ENCODE measurements at places on chromosomes 11 and 22. TPM values are rescaled to one million over a fixed set of nuclear protein-coding genes. Genes with fewer than 3 reads are reported as not detected.

Gene MPEG1
- total RNA-seq, result not detected

Gene CDKN1C
- 0.24 TPM for total RNA-seq

Gene BTBD18
- not detected for total RNA-seq

DNA sequence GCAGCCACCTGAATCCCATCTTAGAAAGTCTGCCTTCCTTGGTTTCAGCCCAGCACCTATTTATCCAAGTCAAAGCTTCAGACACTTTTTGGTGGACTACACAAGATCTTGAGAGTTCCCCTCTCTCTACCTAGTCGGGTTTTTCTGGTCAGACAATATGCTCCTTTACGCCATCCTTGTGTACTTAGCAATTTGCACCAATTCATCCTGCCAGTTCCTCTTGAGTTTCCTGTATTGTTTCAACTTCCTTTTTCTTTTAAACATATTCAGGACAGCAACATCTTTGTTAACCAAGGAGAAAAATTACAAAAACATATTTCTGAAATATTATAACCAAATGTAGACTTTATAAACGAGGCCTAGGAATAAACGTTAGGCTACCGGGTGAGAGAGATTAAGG lies 368.2 kb upstream of the CADM1 start:
- H3K27ac ChIP-seq, result no peak overlapping the region
- H3K36me3 ChIP-seq, result no peaks in the 10 kb centered on the region
- DNase-seq, result no peak
- H3K27me3 ChIP-seq, result no peaks in the 10 kb centered on the region
- H3K4me1 ChIP-seq, result no peaks in the 10 kb centered on the region
- no peak overlapping the region for H3K4me3 ChIP-seq

GRCh38 chr22:38860283-38861169 lies 11.5 kb downstream of the CBX6 start:
- peak overlapping the region; percentile 42 for H3K27ac ChIP-seq
- no peak overlapping the region for H3K4me3 ChIP-seq
- H3K27me3 ChIP-seq, result peaks cover 2% of the 10 kb centered on the region
- H3K36me3 ChIP-seq, result no peaks in the 10 kb centered on the region
- H3K4me1 ChIP-seq, result no peaks in the 10 kb centered on the region

GRCh38 chr11:85748455-85748891 lies 62.5 kb downstream of the SYTL2 start:
- peaks cover 17% of the 10 kb centered on the region for H3K36me3 ChIP-seq
- no peak for DNase-seq
- peaks cover 38% of the 10 kb centered on the region for H3K4me1 ChIP-seq
- H3K27me3 ChIP-seq, result no peaks in the 10 kb centered on the region

Measured in HFFc6 (cell line).